ENCODE measurements at places on chromosomes 5 and 9.

DNA sequence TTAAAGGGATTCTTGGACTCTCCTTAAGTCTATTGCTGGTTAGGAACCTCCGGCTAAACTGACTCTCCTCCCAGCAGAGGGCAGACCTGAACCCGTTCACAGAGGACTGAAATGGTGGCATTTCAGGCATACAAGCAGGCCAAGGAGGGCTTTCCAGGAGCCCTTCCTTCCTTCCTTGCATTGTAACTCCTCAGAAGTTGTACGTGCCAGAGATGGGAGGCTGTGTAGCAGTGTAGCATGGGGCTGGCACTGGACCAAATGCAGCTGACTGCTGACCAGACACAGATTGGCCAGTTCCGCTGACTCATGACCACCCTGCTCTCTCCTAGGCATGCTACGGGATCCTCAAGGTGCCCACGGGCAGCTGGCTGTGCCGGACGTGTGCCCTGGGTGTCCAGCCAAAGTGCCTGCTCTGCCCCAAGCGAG, 36.4 kb downstream of the JADE2 start:
- DNase-seq: no peak

DNA sequence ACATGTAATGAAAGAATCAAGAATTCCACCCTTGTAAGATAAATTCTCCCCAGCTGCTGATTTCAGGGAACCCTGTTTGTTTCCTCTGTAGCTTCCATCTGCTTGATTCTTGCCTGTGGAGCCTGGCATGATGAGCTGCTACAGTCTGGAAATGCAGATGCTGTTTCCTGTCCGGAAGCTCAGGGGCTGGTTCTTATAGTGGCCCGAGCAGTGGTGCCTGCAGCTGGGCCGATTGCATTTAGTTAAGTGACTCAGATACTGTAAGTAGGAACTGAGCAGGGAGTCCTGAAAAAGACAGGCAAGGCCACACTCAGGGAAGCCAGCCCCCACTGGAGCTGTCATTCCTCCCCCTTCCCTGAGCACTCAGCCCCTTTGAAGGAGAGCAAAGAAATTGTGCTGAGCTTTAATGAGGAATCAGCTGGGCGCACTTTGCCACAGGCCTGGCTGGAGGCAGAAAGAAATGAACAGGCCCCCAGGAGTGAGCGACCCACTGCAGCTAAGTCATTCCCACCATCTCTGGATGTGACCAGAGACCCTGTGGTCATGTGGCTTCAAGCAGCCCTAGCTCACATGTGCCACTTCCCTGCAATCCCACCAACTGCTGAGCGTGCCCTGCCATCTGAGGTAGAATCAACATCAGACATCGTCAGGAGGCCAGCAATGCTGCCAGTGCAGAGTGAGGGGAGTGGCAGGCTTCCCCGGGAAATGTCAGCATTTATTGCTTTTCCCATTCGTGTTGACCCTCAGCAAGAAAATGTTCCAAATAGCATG, 206.0 kb upstream of the WWC1 start:
- no peak for DNase-seq

DNA sequence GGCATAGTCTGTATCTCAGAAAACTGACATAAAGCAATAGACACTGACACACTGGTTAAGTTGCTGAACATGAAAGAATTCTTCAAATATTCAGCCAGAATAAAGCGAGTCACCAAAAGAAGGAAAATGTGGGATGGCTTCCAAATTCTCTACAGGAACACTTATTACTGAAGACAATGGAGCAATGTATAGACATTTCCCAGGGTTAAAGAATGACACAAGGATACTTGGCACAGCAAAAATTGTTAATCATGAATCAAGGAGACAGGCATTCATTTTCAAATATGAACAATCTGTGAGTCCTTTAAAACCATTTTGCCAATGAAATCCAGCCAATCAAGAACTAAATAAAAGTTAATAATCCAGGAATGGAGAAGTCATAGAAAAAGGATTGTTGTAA, 92.5 kb downstream of the MTX3 start:
- no peak for DNase-seq

DNA sequence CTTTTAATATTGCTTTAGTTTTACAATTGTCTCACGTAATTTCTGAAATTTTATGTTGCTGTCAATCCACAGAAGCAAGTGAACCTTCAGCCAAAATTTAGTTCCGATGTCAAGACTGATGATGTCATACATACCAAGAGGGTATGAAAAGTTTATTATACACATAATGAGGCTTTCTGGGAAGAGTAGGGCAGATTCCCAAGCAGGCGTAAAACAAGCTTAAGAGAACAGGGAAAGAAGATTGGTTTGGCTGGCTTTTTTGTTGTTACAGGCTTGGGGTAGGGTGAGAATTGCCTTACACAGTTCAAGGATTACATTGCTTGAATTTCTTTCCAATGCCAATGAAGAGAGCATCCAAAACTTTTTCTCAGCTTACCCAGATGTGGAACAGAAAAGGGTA, 1962.9 kb upstream of the CDH6 start:
- DNase-seq: no peak

DNA sequence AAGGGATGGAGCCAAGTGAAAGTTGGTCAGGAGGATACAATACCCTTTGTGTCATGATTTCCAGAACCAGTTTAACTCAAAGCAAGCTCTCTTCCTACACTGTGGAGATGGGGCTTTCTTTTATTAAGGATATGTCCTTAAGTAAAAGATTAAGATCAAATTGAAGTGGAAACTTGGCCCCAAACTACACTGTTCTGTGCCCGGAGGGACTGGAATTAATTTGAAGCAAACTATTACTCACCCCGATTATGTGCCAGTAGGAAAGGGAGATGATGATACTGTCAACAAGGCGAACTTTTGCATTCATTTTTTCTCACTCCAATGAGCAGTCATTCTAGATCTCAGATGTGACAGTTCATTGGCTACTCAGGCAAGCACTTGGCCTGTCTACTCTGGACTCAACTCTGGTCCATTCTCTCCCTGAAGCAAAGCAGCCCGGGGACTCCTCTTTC, 186.7 kb downstream of the NTRK2 start:
- DNase-seq: no peak

DNA sequence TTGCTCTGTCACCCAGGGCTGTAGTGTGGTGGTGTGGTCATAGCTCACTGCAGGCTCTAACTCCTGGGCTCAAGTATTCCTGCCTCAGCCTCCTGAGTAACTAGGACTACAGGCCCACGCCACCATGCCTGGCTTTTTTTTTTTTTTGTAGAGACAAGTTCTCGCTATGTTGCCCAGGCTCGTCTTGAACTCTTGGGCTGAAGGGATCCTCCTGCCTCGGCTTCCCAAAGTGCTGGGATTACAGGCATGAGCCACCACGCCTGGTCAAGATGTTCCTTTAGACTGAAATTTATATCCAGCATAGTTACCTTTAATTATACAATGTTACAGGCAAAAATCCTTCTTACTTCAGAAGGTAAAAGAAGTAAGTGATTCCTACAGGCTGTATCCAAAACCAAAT, 1.6 kb upstream of the DNAJC21 start:
- no peak for DNase-seq

DNA sequence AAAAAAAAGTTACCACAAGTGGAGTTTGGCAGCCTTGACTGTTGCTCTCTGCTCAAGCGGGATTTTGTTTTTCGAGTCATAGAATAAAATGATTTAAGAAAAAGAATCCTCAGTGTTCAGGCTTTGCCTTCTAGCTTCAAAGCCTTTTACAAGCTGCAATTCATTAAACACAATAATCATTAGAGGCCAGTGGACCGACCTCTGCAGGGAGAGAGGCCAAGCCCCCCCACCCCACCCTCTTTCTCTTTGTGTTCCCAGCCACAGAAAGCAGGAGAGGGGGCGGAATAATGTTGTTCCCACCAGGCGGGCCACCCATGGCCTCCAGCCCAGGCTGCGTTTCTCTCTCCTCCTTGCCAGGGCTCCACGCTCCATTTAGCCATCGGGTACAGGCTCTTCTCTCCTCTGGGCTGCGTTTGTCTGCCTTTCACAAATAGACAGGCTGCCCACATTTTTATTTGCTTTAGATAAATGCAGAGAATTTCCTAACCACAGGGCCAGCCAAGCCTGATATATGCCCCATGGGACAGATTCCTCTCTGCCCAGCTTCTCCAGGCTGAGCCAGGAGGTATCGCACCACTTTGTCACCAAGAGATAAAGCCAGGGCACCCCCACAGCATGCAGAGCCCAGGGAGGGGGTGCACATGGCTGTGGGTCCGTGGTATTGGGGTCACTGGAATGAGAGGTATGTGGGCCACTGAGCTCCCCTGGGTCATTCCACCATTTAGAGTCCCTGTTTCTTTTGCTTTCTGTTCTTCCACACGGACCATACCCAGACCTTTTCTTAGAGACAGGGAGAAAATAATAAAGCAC, 318.8 kb downstream of the PIK3R1 start:
- no peak for DNase-seq

GRCh38 chr5:100853582-100853981, 49.5 kb downstream of the ST8SIA4 start:
- DNase-seq: no peak

DNA sequence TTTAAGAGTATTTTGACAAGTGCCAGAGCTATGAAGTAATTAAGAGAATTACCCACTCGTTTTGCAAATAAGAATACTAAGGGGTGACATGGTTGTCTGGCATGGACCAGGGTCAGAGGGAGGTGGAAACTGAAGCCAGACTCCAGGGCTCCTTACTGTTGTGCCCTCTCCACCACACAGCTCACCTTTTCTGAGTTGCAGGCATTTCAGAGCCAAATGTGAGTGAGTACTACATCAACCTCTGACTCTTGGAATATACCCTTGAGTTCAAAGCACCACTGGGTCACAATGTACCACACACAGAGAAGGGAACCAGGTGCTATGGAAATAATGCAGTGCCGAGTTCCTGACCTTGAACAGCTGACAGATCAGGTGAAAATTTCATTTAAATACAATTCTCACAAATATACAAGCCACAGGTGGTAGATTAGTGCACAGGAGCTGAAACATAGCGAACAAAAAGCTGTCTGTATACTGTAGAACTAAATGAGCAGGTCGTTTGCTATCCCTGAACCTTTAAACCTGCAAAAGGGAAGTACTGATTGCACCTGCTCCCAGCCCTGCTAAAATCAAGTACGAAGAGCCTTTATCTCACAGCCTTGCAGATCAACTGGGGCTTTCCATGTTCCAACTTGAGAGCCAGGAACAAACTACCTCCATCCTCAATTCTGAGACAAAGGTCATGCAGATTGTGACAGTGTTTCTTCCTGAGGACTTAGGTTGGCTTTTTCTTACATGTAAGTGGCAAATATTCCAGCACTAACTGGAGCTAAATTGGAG, 57.0 kb downstream of the GOLM1 start:
- no peak for DNase-seq

DNA sequence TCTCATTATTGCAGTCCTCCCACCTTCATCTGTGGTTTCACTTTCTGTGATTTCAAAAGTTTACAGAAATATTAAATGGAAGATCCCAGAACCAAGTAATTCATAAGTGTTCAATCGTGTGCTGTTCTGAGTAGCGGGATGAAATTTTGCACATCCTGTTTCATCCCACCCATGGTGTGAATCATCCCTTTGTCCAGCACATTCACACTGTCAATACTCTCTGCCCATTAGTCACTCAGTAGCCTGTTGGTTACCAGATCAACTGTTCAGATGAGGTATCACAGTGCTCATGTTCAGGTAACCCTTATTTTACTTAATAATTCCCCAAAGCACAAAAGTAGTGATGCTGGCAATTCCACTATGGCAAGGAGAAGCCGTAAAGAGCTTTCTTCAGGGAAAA, 26.8 kb downstream of the FAM81B start:
- DNase-seq: no peak

DNA sequence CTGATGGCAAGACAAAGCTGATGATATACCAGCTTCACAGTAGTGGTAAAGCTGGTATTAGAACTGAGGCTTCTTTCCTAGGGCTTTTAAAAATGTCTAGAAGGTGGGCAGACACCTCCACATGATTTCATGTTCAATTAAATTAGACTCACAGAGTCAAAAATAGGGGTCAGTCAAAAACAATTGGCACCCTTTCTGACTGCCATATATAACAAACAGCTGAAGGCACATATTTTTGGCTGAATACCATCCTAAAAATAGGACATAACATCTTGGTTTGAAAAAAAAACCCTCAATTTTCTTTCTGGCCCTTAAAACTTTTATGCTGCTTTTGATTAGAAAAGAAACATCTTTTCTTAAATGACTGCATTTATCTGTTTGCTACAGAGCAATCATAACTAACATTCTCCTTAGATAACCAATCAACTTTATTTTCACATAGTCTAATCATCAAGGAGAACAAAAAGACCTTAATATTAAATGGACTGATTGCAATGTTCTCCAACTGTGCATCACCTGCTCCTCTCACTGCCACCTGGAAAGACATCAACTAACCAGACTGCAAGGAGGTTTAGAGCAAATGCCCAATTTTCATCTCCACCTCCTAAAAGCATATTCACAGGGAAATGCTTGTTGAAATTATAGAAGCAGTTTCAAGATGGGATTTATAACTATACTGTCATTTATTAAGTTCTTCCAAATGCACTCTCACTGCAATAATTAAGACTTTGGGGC, 3.2 kb downstream of the SGTB start:
- no peak for DNase-seq

- no peak for DNase-seq
These were observed 157.6 kb upstream of the CCNH start for GRCh38 chr5:87570366-87570765.

DNA sequence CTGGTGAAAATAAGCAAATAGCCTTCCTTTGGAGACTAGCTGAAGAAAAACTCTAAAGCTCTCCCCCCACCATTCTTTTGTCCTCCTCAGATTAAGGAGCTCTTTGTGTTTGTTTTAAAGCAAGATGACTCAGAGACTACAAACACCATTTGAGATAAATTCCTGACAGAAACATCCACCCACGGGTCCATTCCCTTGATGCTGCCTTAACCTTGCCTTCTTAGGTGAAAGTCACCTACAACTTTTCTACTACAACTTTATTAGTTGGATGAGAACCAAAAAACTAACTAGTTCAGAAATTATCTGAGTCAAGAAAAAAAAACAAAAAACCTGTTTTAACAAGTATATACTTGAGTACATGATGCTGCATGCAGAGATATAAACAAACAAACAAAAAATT, 831.1 kb downstream of the NR2F1-AS1 start:
- DNase-seq: no peak

DNA sequence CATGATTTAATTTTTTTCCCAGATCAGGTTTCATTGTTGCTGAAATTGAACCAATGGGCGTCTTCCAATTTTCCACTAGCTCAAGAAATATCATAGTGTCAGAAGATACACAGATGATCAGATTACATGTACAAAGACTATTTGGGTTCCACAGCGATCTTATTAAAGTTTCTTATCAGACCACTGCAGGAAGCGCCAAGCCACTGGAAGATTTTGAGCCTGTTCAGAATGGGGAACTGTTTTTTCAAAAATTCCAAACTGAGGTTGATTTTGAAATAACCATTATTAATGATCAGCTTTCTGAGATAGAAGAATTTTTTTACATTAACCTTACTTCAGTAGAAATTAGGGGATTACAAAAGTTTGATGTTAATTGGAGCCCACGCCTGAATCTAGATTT, 251.6 kb downstream of the ADGRV1 start:
- no peak for DNase-seq

DNA sequence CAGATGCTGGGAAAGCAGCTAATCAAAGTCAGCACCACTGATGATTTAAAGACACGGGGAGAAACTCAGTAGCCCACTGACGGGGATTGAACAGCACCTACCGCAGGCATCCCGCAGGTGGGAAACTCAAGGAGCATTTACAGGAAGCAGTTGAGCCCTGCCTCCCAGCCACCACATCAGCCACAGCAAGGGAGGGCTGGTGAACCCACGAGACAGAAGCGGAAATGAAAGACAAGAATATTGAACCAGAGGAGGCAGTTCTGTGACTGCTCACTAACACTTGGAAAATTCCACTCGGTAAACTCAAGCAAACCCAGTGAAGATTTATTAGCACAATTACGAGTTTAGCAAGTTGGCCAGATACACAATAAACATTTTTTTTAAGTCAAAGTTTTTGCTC, 10.6 kb upstream of the FAM163B start:
- peak; percentile 56 for DNase-seq

Measured in GM12891 (cell line).